ENCODE measurements at places on chromosomes 4 and X.

GRCh38 chrX:71400710-71401109 lies 34.6 kb downstream of the TAF1 start:
- no peak for DNase-seq

DNA sequence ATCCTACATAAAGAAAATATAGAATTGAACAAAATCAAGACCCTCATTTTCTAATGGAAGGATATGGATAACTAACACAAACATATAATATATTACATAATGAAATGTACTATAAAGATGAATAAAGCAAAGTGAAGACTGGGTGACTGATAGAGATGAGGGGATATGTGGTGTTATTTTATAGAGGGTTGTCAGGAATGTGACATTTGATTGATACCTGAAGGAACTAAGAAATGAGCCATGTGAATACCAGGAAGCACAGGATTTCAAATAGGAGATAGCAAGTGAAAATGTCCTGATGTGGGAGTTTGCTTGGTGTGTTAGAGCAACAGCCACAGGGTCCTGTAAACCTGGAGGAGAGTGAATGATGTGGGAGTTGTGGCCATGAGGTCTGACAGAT lies 40.1 kb upstream of the GNPDA2 start:
- DNase-seq = no peak

- DNase-seq = no peak
Measured at GRCh38 chrX:28058901-28059300, 77.7 kb upstream of the DCAF8L1 start.

- peak; percentile 84 for DNase-seq
Measured at GRCh38 chr4:742742-743311, 37.2 kb downstream of the PCGF3 start.

- DNase-seq = no peak
Measured at GRCh38 chr4:96352051-96352517, 512.2 kb downstream of the PDHA2 start.

DNA sequence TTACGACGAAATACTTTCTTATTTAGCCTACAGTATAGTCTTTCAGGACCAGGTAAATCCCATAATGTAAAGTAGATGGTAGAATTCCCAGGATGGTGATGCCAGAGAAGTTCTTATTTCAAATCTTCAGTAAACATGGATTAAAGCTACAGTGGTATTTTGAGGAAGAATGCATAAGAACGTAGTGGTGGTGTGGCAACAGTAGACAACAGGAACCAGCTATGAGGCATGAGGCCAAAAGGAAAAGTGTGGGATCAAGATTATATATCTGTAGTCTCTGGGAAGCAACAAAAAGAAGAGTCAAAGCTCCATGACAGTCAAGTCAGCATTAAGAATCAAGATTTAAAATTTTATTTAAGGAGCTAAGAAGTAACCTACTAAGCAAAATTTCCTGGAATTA lies 60.2 kb downstream of the METTL14 start:
- DNase-seq = no peak

GRCh38 chr4:108954880-108955279 lies 192.0 kb upstream of the ETNPPL start:
- no peak for DNase-seq

DNA sequence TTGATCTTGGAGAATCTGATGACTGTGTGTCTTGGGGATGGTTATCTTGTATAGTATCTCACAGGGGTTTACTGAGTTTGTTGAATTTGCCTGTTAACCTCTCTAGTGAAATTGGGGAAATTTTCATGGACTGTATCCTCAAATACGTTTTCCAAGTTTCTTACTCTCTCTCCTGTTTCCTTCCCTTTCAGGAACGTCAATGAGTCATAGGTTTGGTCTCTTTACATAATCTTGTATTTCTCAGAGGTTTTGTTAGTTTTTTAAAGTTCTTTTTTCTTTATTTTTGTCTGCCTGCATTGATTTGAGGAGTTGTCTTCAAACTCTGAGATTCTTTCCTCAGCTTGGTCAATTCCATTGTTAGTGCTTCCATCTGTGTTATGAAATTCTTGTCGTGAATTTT lies 227.7 kb upstream of the GPRIN3 start:
- no peak for DNase-seq

GRCh38 chrX:17613979-17614588 lies 123.2 kb upstream of the SCML1 start:
- DNase-seq = no peak

GRCh38 chr4:20422398-20422797 lies 170.7 kb downstream of the SLIT2 start:
- peak; percentile 31 for DNase-seq

DNA sequence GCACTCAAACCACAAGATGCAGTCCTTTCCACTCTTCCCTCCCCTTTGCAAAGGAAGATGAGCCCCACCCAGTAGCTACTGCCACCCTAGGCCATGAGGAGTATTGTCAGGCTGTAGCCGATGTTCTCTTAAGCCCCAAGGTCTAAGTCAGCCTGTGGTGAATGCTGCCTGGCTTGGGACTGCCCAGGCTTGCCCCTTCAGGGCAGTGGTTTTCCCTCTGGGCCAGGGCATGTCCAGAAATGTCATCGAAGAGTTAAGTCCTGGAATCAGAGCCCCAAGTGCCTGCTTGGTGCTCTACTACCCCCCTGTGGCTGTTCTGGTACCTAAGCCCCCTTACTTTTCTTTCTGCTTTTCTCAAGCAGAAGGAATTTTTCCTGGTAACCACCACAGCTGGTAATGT lies 11.8 kb upstream of the PGK1 start:
- DNase-seq = peak; percentile 26

DNA sequence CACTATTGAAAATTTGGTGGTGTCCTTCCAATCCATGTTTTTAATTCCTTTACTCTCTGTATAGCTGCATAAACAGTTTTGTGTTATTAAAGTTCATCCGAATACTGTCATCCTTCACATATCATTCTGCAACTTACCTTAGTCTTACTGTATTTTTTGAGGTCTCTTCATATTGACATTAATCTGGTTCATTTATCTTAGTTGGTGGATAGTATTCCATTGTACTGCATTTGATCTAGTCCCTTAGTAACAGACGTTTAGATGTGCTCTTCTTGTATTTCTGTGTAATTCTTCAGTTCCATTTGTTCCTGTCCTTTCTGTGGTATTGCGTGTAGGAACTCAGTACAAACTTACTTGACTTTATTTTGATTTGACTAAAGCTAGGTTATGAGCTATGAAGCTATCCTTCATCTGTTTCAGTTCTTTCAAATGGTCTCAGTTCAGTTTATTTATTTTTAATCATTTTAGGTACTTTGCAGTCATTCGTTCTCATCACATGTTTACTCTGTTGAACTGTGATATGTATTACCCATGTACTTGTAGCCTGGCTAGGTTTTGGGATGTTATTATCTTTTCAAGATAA lies 41.3 kb downstream of the RAPGEF2 start:
- no peak for DNase-seq

- DNase-seq = no peak
Measured at GRCh38 chrX:70208479-70208878, 26.0 kb upstream of the AWAT1 start.

DNA sequence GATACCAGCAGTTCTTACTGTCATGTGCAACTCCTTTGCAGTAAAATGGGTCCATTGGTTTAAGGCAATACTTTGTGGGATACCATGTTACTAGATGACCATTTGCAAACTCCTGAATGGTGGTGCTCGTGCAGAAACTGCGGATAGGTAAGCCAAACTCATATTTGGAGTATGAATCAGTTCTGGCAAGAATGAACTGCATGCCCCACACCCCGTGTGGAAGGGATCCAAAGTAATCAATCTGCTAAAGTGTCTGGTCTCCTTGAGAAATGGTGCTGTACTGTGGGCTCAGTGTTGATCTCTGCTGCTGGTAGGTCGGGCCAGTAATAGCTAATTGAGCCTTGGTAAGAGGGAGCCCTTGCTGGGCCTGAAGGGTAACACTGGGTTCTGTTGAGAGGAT lies 4.2 kb upstream of the TAB3 start:
- no peak for DNase-seq

DNA sequence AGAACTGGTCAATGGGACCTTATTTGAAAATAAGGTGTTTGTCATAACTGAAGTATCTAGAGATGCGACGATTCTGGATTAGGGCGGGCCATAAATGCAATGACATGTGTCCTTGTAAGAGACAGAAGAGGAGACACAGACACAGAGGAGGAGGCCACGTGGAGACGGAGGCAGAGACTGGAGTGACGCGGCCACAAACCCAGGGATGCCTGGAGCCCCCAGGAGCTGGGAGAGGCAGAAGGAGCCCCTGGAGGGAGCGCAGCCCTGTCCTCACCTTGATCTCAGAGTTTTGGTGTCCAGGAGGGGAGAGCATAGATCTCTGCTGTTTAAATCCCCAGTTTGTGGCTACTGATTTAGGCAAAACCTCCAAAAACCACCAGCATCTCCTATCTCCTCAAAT lies 5.0 kb downstream of the GTPBP6 start:
- no peak for DNase-seq

- DNase-seq = no peak
Measured at GRCh38 chr4:30904588-30904987, 184.4 kb downstream of the PCDH7 start.

- DNase-seq = no peak
Measured at GRCh38 chr4:117467404-117467803, 382.0 kb upstream of the TRAM1L1 start.

DNA sequence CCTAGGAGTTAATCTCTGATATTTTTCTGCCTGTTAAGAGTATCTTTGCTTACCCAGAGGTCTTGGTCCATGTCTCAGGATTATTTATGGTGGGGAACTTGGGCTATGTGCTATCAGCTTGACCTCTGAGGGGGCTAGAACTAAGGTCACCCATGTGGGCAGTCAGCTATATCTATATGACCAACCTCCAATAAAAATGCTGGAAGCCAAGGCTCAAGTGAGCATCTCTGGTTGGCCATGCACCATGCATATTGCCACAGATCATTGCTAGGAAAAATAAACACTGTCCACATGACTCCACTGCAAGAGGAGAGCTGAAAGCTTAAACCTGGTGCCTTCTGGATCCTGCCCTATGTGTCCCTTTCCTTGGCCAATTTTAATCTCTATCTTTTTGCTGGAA lies 196.5 kb upstream of the SLC7A11 start:
- DNase-seq = no peak

DNA sequence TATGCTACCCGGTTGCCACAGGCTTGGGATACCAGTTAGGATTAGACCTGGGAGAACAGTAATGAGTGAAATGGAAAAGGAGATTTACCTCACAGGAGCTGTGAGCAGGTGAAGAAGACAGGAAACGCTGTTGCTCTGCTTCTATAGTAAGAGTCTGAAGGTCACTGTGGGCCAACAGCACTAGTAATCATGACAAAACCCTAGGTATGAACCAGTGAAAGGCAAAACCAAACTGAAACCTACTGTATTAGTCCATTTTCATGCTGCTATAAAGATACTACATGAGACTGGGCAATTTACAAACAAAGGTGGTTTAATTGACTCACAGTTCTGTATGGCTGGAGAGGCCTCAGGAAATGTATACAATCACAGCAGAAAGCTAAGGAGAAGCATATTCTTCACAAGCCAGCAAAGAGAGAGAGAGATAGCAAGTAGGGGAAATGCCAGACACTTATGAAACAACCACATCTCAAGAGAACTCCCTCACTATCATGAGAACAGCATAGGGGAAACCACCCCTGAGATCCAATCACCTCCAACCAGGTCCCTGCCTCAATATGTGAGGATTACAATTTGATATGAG lies 736.7 kb upstream of the INTU start:
- DNase-seq = no peak

DNA sequence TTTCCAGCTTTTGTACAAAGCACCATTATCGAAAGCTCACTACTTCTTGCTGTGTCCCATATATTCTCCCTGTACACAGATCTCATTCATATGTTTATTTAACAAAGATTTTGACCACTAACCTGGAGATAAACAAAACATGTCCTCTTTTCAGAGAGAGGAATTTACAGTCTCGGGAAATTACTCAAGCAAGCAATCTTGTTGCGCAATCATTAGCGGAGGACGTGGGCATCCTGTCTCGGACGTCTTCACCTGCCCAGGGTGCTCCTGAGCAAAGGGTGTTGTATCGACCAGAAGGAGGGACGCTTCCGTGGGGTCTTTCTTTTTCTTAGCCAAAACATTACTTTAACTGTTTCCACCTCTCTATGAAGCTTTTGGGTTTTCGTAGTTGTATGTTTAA lies 66.5 kb upstream of the CLCN4 start:
- DNase-seq = no peak

DNA sequence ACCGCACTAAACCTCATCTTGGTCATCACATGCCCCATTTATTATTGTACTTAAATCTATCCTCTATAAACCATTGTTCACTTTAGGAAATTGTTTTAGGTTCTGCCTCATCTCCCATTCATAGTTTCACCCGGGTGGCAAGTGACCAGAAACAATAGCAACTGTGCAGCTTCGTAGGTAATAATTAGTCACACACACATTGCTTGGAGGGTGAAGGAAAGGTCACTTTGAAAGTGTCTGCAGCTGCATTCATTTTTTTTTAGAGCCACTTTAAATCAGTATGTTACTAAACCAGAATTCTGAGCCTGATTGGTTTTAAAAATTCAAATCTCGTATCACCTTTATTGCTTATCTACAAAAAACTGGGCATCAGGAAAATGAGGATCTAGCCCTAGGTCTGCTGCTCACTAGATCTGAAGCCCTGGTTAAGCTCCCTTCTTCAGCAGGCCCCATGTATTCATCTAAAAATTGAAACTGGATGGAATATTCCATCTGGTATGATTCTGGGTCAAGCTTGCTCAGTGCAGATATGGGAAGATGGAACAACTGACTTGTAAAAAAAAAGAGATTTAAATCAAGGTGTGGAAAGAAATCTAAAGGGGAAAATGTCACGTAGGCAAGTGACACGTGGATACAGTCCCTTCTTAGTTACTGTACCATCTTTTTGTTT lies 62.4 kb downstream of the LIMCH1 start:
- no peak for DNase-seq

DNA sequence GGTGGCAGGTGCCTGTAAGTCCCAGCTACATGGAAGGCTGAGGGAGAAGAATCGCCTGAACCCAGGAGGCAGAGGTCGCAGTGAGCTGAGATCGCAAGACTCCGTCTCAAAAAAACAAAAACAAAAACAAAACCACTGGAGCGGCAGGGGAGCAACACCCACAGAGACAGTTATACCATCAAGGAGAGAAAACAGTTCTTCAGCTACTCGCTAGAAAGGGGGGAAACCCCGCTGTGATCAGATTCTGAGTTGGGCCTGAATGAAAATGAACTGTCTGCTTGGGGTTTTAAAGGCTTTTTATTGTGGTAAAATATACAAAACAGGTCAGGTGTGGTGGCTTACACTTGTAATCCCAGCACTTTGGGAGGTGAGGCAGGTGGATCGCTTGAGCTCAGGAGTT lies 16.8 kb upstream of the IRAK1 start:
- no peak for DNase-seq

DNA sequence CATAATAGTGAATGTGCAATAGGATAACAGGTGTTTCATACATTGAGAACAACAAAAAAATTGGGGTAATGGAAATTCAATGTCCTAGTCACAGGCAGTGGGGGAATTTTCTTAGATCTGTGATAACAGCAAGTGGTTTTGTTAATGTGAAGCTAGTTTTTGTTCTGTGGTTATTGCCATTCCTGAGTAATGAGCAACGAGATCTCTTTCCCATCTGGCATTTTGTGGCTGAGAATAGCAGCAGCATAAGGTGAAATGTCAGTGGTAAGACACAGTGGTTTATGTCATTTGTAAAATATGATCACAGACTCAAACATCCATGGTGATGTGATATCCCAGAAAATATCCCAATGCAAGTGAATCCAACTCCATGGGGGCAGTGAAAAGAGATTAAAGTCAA lies 497.5 kb downstream of the KCNIP4 start:
- no peak for DNase-seq

GRCh38 chrX:16695079-16695676 lies 17.3 kb downstream of the CTPS2 start:
- DNase-seq = peak; percentile 84
